ENCODE measurements at places on chromosomes 3 and 15.
A peak's percentile ranks its signal among the peaks of the same experiment; 100 is the strongest.

DNA sequence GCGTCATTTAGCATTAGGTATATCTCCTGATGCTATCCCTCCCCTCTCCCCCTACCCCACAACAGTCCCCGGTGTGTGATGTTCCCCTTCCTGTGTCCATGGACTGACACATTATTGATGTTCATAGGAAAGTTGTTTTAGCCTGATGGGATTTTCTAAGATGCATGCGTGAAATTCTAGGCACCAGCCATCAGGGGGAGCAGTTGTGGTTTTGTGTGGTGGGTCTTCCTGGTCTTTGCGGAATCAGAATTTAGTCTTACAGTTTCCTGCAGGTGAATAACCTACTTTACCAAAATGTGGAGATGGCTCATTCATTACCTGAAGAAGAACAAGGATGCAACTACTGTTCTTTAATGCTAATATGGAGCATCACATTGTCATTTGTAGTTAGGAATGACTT is 455.0 kb upstream of the THBS1 start:
- no peak for DNase-seq

GRCh38 chr3:49428752-49429080 is 408 bp downstream of the NICN1 start:
- DNase-seq = no peak

- no peak for DNase-seq
Measured at GRCh38 chr3:72099326-72100079, 314.6 kb upstream of the PROK2 start.

- no peak for DNase-seq
Measured at GRCh38 chr3:31027191-31027761, 132.8 kb upstream of the GADL1 start.

- DNase-seq = no peak
Measured at GRCh38 chr3:133965013-133965570, 64.6 kb downstream of the SLCO2A1 start.

- no peak for DNase-seq
Measured at GRCh38 chr3:25226747-25227146, 201.3 kb upstream of the RARB start.

DNA sequence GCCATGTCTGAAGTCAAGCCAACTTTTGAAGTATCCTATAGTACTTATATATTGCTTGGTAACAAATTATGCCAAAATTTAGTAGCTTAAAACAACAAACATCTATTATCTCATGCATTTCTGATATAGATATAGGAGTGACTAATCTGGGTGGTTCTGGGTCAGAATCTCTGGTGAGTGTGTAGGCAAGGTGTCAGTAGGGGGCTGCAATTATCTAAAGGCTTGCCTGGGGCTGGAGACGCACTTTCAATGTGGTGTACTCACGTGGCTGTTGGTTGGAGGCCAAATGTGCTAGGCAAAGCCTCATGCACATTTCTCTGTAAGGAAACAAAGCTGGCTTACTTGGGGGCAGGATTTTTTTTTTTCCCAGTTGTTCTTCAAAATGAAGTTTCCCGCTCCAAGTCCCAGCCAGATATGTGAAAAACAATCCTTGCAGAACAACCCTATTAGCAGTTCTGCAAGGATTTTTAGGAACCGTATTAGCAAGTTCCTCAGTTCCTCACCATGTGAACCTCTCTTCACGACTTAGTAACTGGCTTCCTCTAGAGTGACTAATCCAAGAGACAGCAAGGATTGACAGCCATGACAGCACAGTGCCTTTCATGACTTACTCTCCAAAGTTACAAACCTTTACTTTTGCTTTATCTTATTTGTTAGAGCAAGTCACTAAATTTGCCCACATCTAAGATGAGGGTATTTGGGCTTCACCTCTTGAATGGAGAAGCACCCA is 25.8 kb downstream of the GREM1 start:
- DNase-seq = no peak

DNA sequence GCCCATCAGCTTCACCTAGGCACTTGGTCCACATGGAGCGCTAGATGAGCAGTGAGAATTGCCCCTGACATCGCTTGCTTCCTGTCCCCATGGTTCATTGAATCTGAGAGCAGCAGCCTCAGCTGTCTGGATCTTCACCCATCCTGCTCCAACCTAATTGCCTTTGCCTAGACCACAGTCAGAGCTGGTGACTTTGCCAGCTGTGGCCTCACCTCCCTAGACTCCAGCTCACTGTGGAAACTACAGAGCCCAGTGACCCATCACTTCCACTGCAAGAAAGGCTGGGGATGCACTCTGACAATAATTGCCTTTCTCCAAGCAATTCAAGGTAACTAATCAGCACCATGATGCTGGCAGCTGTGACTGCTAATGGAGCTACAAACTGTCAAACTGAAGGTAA is 30.6 kb upstream of the SLC6A1 start:
- DNase-seq = no peak

- DNase-seq = no peak
Measured at GRCh38 chr15:73756390-73756789, 3.2 kb upstream of the INSYN1 start.

GRCh38 chr15:100588638-100589242 is 13.2 kb downstream of the LINS1 start:
- DNase-seq = no peak

- DNase-seq = no peak
Measured at GRCh38 chr3:10196389-10197052, 31.8 kb downstream of the IRAK2 start.

GRCh38 chr3:137041686-137042085 is 83.9 kb downstream of the IL20RB start:
- no peak for DNase-seq

GRCh38 chr3:144921710-144922109 is 950.1 kb downstream of the DIPK2A start:
- DNase-seq = no peak

DNA sequence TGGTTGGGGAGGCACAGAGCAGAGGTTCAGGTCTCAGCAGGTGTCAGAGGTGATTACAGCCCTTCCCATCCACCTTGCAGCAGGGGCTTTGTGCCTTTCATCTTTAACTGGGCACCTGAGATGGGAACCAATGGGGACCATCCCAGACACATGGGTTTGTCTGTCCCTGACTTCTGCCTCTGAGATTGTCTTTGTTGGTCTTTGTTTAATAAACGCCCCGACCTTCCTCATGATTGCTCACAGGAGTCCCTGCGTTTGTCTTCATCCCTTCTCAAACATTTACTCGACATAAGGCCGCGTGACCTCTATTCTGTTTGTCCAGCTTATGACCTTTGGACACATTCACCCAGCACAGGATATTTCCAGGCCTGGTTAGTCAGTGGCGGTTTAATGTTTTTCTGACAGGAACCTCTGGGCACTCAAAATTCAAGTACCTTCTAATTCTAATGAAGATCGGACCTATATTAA is 5.9 kb downstream of the ZSCAN2 start:
- DNase-seq = no peak

DNA sequence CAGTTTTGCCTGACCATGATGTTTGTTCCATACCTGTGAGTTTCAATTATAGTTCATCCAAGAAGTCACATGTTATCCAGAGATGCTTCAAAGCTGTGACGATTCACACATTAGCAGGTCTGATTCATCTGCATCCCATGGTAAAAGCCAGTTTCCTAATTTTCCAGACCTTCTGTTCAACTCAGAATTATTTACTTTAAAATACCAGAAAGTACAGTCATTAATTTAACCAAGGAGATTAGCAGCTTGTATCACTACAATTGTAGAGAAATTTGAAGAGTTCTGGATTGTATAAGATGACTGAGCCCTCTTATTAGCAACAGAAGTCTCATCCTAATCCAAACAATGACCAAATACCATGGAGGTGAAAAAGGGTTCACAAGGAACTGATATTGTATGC is 76.1 kb upstream of the THBS1 start:
- DNase-seq = no peak

- DNase-seq = no peak
Measured at GRCh38 chr15:85792912-85793590, 1.7 kb downstream of the KLHL25 start.

DNA sequence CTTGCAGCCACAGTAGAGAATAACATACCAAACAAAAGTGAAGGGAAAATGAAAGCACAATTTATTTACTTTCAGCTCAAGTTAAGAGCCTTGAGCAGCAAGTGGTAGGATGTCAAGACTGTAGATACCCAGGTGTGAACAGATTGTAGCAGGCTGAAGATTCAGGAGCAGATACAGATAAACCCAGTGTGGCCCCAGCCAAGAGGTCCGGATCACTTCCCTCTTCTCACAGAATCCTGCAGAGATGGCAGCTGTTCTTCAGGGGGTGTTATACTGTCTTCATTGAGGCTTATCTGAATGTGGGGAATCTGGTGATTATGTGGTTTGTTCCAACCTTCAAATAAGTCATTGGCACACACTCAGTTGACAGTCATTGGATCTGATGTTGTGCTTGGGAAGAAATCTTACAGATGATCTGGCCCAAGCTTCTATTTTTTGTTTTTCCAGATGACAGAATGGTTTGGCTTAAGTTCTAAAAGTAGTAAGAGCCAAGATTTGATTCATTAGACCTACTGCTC is 2.2 kb downstream of the STARD9 start:
- DNase-seq = no peak

- DNase-seq = no peak
Measured at GRCh38 chr3:131239267-131239666, 142.3 kb upstream of the NUDT16 start.

DNA sequence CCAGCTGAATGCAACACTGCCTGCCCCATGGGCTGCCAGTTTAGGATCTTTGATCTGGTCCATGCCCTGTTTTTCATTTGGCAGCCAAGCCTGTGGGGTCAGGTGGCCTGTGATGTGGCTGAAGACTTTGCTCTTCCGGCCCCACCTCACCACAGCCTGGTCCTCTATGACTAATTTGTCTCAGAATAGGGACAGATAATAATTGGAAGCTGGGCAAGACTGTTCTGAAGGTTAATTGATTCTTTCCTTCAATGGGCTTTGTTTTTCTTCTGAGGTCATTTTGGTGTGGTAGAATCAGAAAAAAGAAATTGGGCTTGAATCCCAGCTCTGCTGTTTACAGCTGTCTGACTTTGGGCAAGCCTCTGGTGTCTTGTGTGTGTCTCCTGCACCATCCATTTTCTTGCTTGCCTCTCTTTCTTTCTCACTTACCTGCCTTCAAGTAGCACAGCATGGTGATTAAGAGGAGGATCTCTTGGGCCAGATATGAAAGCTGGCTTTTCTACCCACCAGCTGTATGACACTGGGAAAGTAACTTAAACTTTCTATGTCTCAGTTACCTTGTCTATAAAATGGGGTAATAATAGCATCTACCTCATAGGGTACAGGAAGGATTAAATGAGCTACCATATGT is 24.2 kb downstream of the ABHD2 start:
- no peak for DNase-seq

- no peak for DNase-seq
Measured at GRCh38 chr3:171982828-171983227, 56.5 kb upstream of the FNDC3B start.

- DNase-seq = no peak
Measured at GRCh38 chr3:122092460-122093165, 37.5 kb downstream of the CD86 start.

- DNase-seq = no peak
Measured at GRCh38 chr15:58492661-58493397, 61.0 kb downstream of the LIPC start.

DNA sequence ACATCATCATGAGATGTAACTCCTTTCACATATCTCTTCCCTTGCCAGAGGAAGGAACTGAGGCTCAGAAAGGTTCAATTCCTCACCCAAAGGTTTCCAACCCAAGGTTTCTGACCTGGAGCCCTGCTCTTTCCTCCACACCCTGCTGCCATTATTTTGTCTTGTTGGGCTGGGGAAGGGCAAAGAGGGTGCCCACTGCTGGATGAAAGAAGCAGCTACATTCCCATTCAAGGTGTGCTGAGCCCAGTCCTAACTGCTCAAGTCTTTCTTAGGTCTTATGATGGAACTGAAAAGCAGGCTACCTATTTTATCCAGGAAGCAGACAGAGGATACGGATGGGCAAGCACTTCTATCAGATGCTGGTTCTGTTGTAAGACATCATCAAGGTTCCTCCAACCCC is 258.0 kb upstream of the CTDSPL start:
- DNase-seq = no peak

- no peak for DNase-seq
Measured at GRCh38 chr3:138188013-138188730, 1.1 kb downstream of the ARMC8 start.

GRCh38 chr3:43289401-43289800 is 3.1 kb downstream of the SNRK start:
- DNase-seq = no peak

- no peak for DNase-seq
Measured at GRCh38 chr3:112333381-112334317, 693 bp downstream of the CD200 start.

DNA sequence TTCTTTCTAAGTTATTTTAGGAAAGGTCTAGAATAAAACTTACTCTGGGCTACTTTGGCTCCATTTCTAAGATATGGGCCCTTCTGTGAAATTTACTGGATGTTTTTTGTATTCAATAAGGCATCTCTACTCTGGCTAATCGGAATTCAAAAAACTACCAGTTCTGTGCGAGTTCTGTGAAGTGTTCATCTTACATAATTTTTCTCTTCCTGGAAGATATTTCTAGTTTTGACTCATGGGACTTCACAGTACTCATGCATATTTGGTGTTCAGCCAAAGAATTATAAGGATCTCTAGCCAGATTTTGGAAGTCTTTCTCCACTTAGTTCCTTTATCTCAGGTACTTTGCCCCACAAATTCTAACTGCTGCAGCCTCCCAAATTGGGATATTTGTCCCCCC is 46.4 kb upstream of the MBNL1 start:
- DNase-seq = no peak

GRCh38 chr3:131518680-131519079 is 15.9 kb upstream of the MRPL3 start:
- no peak for DNase-seq

DNA sequence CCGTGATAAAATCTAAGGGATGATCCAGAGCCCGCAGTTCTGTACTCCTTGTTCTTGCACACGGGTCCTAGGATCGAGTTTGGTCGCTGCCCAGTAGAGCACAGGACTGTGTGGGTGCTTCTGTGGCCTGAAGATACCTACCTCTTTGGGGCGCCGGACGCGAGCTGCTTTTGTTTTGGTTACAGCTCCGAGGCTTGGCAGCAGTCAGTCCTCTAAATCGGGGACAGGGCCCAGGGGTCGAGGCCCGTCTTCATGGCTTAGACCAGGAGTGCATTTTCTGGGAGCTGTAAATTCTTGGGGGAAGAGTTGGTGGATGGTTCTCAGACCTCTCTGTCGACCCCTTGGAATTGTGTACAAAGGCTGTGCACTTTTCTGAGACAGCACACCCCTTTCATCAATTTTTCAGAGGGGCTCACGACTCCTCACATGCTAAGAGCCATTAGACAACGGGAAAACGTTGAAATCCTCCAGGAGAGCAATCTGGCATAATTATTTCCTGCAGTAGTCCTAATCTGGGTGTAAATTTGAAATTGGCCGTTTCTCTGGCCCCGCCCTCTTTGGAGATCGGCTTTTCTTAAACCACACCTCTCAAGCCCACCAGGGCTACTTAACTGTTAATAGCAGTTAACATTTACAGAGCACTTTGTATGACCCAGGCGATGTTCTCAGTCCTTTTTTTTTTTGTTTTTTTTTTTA is 928 bp downstream of the CEP97 start:
- DNase-seq = peak; percentile 5

Measured in activated T-helper 1 cell treated with Interleukin-2 at 50 U/mL for 16 hours (primary cell).